NCI-H2081 treated with DMSO at 0.1 percent for 48 hours (cell line): ENCODE measurements at places on chromosomes 12 and 14.

DNA sequence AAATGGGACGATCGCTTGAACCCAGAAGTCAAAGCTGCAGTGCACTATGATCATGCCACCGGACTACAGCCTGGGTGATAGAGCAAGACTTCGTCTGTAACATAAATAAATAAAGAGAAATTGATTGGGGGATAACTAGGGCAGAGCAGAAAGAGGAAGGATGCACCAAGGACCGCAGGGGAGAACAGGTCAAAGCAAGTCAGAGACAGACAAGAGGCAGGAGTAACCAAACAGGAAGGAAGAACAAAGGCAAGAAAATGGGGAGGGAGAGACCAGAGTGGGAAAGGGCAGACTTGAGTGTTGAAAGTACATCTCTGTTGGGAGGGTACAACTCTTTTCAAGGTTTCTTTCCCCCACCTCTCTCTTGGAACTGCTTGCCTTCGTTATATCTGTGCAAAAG is 50.8 kb upstream of the ELK3 start:
- no peak for DNase-seq

- DNase-seq = no peak
Observed at GRCh38 chr14:24784981-24785380, 151.0 kb upstream of the GZMB start.

DNA sequence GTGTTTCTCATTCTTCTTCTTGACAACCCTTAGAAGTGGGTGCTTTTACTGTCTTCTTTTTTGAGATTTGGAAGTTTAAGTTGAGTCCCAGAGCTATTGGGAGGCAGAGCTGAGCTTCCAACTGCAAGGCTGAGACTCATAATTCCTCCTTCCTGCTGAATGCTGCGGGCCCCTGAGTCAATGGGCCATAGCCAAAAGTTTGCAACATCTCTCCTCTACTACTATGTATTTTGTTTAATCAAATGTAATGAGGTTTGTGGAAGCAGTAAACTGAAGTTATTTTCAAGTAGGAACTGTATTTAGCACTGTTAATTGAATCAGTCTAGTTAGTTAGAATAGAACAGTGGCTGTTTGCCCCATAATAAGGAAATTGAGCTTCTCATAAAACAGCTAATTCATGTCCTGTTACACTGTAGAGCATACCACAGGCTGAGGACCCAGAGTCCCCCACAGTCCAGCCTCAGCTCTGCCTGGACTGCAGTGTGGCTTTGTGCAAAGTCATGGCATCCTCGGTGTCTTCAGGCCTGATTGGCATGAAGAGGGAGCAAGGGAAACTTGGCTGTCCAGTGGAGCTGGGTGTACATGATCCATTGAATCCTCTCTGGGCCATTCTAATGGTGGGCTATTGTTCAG is 631.7 kb downstream of the VRK1 start:
- no peak for DNase-seq

DNA sequence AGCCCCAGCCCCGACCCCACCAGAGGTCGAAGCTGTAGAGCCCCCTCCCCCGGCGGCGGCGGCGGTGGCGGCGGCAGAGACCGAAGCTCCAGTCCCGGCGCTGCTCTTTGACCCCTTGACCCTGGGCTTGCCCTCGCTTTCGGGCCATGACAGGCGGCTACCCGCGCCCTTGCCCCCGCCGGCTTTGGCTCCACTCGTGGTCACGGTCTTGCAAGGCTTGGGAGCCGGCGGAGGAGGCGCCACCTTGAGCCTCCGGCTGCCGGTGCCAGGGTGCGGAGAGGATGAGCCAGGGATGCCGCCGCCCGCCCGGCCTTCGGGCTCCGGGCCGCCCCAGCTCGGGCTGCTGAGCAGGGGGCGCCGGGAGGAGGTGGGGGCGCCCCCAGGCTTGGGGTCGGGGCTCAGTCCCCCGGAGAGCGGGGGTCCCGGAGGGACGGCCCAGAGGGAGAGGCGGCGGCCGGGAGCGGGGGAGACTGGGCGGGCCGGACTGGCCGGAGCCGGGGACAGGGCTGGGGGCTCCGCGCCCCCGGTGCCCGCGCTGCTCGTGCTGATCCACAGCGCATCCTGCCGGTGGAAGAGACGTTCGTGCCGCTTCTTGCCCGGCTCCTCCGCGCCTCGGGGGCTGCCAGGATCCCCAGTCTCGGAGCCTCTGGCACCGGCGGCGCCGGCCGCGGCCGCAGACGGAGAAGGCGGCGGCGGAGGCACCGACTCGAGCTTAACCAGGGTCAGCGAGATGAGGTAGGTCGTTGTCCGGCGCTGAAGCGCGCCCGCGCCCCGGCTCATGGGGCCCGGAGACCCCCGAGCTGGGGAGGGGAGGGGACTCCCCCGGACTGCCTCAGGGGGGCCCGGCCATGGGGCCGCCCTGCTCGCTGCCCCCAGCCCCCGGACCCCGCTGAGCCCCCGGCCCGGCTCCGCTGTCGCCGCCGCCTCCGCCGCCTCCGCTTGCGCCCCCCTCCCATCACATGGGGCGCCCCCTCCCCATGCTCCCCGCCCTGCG is 778 bp downstream of the AGAP2 start:
- DNase-seq = no peak

DNA sequence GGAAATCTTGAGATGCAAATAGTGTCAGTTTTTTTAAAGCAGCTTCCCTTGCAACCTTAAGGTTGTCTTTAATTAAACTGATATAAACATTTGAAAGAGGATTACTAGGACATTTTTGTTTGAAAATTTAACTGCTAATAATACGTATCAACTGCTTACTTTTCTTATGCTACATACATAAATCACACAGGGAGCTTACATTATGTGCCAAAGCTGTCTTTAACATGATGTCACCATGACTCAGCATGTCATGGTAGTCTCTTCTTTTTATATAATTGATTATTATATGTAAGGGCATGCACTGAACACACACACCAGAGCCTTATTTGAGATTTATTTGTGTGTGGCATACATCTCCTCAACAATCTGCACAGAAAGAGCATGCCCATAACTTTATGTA is 63.0 kb upstream of the PTHLH start:
- no peak for DNase-seq

DNA sequence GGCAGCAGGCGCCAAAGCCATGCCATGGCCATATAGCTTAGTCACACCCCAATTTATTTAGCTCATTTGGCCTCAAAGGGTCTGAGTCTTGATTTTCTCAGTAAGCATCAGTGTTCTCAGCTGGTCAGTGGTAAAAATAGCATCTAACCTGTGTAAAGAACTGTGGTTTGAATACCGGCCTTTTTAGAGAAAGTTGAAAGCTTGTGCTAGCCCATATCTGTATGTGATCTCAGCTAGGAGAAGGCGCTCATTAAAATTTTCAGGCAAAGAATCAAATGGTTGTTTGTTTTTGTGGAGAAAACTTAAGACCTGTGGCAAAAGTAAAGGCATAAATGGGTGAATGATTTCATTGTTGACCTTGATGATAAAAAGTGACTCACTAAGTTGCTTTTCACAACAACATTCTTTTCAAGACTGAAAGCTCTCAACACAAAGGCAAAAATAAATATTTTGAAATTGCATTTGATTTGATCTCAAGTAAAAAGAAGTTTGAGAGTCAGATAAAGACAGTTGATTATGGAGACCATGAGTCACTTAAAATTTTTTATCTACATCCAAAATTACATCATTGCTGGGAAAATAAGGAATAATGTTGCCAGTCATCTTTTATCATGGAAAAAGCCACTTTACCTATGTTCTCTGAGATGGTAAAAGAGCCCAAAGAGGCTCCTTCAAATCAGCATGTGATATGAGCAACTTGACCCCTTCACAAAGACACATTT is 128.5 kb upstream of the RGS6 start:
- no peak for DNase-seq

- DNase-seq = no peak
Observed at GRCh38 chr12:102728506-102729242, 188.4 kb downstream of the PAH start.

DNA sequence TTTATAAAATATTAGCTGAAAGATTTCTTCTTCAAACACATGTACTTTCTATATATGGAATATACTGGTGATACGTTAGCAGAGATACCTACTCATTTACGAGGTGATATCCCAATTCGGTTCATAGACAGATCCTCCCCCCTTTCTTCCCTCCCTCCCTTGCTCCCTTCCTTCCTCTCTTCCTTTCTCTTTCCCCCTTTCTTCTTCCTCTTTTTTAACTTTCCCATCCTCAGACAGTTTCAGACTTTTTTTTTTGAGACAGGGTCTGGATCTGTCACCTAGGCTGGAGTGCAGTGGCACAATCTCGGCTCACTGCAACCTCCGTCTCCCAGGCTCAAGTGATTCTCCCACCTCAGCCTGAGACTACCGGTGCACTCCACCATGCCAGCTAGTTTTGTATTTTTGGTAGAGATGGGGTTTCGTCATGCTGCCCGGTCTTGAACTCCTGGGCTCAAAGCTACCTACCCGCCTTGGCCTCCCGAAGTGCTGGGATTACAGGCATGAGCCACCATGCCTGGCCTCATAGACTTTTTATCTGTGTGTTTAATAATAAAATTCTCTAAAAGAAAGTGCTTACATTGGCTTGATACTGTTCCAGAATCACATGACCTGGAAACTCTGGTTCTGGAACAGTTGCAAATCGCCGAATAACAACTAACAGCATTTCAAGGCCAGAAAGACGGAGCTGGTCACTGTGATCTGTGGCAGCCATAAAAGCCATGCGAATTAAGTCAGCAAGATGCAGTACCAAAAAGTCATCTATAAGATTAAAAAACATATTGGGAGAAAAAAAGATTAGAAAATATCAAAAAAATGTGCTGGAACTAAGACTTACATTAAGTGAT is 99.2 kb downstream of the HEATR5A start:
- DNase-seq = no peak

GRCh38 chr12:117789195-117789912 is 179.4 kb downstream of the KSR2 start:
- DNase-seq = no peak

GRCh38 chr12:113260636-113261300 is 39.5 kb downstream of the TPCN1 start:
- no peak for DNase-seq

- DNase-seq = no peak
Observed at GRCh38 chr14:72682188-72682587, 211.7 kb downstream of the DPF3 start.

DNA sequence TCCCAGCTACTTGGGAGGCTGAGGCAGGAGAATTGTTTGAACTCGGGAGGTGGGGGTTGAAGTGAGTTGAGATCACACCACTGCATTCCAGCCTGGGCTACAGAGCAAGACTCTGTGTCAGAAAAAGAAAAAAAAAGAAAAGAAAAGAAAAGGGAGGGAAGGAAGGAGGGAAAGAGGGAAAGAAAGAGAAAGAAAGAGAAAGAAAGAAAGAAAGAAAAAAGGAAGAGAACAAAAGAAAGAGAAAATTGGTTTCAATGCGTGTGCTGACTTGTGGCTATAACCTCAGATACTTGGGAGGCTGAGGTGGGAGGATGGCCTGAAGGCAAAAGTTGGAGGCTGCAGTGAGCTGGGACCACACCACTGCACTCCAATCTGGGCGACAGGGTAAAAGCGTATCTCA is 128.4 kb upstream of the TBX3 start:
- no peak for DNase-seq

DNA sequence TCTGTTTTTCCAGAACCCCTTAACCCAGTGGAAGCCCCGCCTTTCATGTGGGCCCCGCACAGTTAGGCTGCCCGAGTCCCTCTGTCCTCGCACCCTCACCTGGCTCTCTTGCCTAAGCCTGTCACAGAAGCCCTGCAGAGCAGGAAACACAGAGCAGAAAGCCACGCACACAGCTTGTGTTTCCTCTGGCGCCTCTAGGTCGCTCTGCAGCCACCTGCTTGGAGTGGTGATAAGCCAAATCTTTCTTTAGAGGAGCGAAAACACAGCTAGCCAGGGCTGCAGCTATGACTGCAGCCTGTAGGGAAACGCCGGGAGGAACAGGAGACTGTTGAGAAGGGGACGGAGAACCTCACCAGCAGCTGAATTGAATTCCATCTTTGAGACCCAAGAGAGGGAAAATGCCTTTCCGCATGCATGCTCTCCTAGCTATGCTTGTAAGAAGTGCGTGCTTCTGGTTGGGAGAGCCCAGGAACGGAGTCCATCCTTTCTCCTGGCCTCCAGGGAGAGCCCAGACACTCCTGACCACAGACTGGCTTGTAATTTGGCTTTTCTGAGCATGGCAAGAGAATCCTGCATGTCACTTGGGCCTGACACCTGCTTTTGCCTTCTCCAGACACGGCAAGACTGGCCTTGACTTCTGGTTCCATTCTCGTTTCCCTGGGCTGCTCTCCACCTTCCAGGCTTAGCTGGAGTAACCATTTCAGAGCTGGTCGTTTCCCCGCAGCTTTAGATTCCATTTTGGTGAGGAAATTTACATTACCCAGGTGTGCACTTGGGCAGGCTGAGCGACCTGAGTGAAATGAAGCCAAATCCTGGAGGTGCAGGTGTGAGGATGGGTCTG is 301.6 kb downstream of the CACNA1C start:
- DNase-seq = peak; percentile 48

DNA sequence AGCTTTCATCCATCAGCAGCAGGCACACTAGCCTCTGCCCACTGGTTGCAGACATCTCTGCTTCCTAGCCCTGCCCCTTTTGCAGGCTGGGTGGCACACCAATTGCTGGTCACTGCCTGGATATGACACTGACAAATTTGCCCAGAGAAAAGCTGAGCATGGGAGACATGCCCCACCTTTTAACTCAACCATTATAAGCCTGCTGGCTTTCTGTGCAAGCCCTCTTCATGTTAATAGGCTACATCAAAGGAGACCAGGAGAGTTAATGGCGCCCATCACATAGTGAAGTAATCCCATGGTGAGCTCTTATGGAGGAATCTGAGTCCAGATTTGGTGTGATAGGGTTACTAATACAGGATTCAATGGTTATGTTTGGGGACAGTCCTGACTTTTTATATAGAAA is 139.2 kb downstream of the KICS2 start:
- DNase-seq = peak; percentile 21

DNA sequence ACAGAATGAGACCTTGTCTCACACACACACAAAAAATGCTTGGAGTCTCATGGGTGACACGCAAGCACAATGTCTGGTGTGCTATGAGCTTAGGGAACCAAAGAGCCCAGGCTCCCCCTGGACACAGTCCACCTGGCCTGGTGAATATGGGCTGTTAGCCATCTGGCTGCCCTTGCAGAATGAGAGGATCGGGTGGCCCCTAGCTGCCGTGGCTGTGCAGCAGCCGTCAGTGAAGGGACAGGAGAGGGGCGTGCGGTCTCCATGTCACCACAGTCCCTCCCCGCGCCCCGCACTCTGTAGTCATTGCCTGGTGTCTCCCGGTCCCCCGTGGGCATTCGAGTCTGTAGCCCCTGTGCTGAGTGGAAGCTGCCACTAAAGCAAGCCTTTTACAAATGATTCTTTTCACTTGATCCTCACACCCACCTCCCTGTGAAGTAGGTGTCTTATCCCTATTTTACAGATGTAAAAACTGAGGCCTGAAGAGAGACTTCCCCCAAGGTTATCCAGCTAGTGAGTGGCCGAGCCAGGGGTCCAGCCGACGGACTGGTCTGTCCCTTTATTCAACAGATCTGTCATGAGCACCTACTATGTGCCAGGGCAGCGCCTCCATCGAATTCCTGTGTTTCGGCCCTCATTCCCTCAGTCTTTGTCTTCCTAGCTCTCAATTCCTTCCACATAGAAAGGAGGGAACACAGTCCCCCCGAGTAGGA is 18.8 kb downstream of the MVK start:
- no peak for DNase-seq

- DNase-seq = no peak
Observed at GRCh38 chr12:53299101-53299453, 418 bp upstream of the MYG1 start.
